Effector memory CD8-positive, alpha-beta T cell (primary cell): ENCODE measurements at places on chromosomes 12 and 14.

- peak overlapping the region; percentile 52 for H3K4me3 ChIP-seq
- peak overlapping the region; percentile 81 for H3K27ac ChIP-seq
- H3K36me3 ChIP-seq = peaks cover 18% of the 10 kb centered on the region
- H3K27me3 ChIP-seq = no peaks in the 10 kb centered on the region
- DNase-seq = peak; percentile 22
Observed at GRCh38 chr14:105290621-105291346, 10.0 kb downstream of the BRF1 start.

GRCh38 chr14:62674563-62675237 is 370.6 kb downstream of the KCNH5 start:
- no peak overlapping the region for H3K4me3 ChIP-seq
- H3K27ac ChIP-seq = no peak overlapping the region
- no peak for DNase-seq
- no peaks in the 10 kb centered on the region for H3K4me1 ChIP-seq

DNA sequence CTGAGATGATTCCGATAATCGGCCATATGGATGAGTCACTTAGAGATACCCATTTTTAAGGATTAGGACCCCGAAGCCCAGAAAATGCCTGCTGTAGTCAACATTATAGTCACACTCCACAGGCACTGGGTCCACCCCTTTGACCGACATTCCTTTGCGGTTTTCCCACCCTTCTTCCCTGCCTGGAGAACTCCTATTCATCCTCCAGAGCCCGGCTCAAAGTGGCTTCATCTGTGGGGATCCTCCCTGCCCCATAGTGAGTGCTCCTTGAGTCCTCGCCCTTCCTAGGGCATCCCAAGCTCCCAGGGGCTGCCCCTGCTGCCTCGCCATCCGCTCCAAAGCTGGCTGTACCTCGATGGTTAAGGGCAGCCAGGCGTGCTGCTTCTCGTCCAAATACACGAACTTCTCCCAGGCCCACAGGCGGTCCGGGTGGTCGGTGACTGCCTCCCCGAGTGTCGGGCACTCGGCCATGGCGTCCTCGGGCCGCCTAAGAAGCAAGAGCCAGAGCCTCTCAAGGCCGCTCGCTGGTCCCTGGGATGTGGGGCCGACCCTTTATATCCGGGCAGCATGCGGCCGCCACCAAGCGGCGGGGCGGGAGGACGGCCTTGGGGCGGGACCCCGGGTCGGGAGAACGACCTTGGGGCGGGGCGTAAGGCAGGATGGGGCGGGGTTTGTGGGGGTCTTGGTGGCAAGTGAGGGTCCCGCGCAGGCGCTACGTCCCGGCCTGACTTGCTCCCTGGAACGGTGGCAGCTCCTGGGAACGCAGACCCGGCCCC is at the start of gene TCL1A:
Gene TCL1A (minus strand): TSS at position 530 of the 776 bp plus-strand sequence. CDS start 59 bp downstream, at position 471.
- H3K36me3 ChIP-seq = peaks cover 3% of the 10 kb centered on the region
- no peak for DNase-seq
- no peak within 1 kb of the TSS for H3K27ac ChIP-seq
- H3K4me3 ChIP-seq = no peak within 1 kb of the TSS

DNA sequence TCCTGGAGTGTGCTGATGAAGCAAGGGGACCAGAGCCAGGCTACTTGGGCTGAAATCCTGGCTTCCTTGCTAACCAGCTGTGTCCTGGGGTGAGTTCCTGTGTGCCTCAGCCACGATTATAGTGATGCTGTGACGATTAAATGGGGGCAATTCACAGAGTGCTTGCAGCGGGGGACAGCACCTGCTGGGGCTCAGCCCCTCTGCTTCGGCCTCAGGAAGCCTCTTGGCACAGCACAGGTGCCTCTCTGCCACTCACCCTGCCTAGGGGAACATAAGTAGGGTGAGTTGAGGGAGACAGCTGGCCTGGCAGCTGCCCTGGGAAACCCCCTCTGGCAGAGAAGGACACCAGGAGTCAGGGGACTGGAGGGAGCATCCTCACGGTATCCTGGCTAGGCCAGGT is 9.4 kb downstream of the KRT80 start:
- no peaks in the 10 kb centered on the region for H3K36me3 ChIP-seq
- H3K27me3 ChIP-seq = peaks cover 10% of the 10 kb centered on the region
- no peak overlapping the region for H3K27ac ChIP-seq
- no peaks in the 10 kb centered on the region for H3K4me1 ChIP-seq
- H3K4me3 ChIP-seq = no peak overlapping the region
- DNase-seq = no peak

GRCh38 chr12:19035536-19035935 is 94.0 kb upstream of the PLEKHA5 start:
- no peak for DNase-seq
- H3K27me3 ChIP-seq = peaks cover 20% of the 10 kb centered on the region
- no peaks in the 10 kb centered on the region for H3K36me3 ChIP-seq
- H3K27ac ChIP-seq = no peak overlapping the region
- H3K4me3 ChIP-seq = no peak overlapping the region

GRCh38 chr14:104794631-104794992 is 936 bp downstream of the AKT1 start:
- peak overlapping the region; percentile 87 for H3K4me3 ChIP-seq
- H3K27ac ChIP-seq = peak overlapping the region; percentile 88
- H3K4me1 ChIP-seq = peaks cover 38% of the 10 kb centered on the region

DNA sequence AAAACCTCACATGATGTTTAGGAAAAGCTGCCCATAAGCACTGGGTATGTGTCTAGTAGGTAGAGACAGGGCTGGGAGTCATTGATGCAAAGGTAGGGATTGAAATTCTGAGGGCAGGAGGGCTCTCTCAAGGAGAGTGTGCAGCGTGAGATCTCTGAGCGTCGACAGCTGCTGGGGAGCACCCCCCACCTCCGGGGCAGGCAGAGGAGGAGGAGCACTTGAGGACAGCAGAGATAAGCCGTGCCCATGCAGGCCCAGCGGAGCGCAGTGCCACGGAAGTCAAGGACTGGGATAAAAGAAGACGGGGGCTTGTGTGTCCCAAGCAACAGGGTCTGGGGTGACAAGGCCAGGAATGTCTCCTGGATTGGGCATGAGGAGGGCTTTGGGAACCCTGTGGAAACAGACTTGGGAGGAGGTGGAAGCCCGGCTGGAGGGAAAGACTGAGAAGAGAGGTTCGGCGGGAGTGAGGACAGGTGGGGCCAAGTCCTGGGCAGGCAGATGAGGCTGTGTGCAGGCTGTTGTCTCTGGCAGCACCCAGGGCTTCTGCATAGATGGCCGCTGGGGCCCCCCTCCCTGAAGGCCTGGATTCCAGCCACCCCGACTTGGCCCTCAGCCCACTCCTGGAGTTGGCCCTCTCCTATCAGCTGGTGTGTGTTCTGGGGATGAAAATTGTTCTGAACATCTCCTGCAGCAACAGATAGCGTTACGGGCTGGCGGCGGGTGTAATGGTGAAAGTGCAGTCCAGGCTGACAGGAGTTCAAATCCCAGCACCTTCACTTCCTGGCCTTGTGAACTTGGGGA is 1.9 kb downstream of the CACNA2D4 start:
- no peak for DNase-seq
- H3K4me1 ChIP-seq = peaks cover 11% of the 10 kb centered on the region
- H3K27me3 ChIP-seq = peaks cover 32% of the 10 kb centered on the region
- H3K27ac ChIP-seq = peak overlapping the region; percentile 68

GRCh38 chr12:43444940-43445564 is 107.0 kb downstream of the ADAMTS20 start:
- H3K4me1 ChIP-seq = no peaks in the 10 kb centered on the region
- H3K27me3 ChIP-seq = no peaks in the 10 kb centered on the region
- H3K4me3 ChIP-seq = no peak overlapping the region
- peak; percentile 23 for DNase-seq

DNA sequence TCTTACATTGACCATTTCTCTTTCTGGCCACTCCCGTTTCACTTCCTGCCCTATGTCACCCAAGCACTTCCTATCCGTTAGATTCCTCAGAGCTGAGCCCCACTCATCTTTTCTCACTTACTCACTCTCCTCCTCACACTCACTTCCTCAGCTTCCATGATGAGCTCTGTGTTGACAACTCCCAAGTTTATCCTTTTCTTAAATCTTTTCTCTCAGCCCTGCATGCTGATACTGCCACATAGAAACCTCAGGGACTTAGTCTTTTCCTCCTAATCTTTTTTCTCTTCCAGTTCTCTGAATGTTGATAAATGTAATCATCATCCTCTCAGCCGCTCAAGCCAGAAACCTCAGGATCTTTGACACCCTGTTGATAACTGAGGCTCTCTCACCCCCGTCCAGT is 99.6 kb downstream of the ANO6 start:
- peaks cover 6% of the 10 kb centered on the region for H3K4me1 ChIP-seq
- peaks cover 3% of the 10 kb centered on the region for H3K36me3 ChIP-seq
- no peak overlapping the region for H3K4me3 ChIP-seq
- no peaks in the 10 kb centered on the region for H3K27me3 ChIP-seq
- H3K27ac ChIP-seq = no peak overlapping the region
- no peak for DNase-seq

GRCh38 chr12:101077791-101078528 is 132.1 kb downstream of the SLC5A8 start:
- DNase-seq = no peak
- peaks cover 4% of the 10 kb centered on the region for H3K36me3 ChIP-seq
- H3K4me1 ChIP-seq = no peaks in the 10 kb centered on the region
- H3K4me3 ChIP-seq = no peak overlapping the region
- H3K27me3 ChIP-seq = no peaks in the 10 kb centered on the region
- no peak overlapping the region for H3K27ac ChIP-seq

DNA sequence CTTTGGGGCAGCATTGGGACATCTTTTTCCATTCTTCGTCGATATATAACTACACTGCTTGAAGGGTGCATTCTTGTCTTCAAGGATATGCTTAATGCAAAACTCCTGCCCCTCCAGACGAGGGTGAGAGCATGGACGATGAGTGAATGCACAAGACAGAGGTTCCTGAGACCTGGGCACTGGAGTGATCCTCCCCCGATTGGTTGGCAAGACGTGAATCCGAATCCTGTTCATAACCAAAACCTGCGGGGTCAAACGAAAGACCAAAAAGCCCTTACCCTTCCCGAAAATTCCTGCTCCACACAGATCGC is 684 bp downstream of the KANSL2 start:
- peaks cover 40% of the 10 kb centered on the region for H3K4me1 ChIP-seq
- H3K27ac ChIP-seq = peak overlapping the region; percentile 96
- no peaks in the 10 kb centered on the region for H3K27me3 ChIP-seq
- H3K36me3 ChIP-seq = peaks cover 72% of the 10 kb centered on the region

DNA sequence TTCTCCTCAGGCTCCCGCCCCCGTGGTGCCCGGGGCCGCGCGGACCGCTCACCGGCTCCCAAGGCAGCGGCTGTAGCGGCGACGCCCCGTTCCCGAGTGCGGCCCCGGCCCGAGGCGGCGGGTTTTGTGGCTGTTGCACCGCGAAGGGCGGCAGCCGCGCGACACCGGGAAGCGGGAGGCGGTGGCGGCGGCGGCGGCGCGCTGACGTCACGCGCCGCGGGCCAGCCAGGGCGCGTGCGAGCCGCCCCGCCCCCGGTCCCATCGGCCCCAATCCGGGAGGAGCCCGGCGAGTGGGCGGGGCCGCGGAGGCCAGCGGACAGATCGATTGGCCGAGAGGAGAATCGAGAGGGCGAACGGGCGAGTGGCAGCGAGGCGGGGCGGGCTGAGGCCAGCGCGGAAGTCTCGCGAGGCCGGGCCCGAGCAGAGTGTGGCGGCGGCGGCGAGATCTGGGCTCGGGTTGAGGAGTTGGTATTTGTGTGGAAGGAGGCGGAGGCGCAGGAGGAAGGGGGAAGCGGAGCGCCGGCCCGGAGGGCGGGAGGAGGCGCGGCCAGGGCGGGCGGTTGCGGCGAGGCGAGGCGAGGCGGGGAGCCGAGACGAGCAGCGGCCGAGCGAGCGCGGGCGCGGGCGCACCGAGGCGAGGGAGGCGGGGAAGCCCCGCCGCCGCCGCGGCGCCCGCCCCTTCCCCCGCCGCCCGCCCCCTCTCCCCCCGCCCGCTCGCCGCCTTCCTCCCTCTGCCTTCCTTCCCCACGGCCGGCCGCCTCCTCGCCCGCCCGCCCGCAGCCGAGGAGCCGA is at the start of gene YY1:
Gene YY1 (plus strand): TSS at position 726 of the 792 bp plus-strand sequence. CDS start 101 bp downstream, outside the sequence.
- no peaks in the 10 kb centered on the region for H3K27me3 ChIP-seq
- DNase-seq = peak; percentile 99
- peaks cover 53% of the 10 kb centered on the region for H3K4me1 ChIP-seq
- peaks cover 40% of the 10 kb centered on the region for H3K36me3 ChIP-seq

- H3K36me3 ChIP-seq = no peaks in the 10 kb centered on the region
- H3K4me3 ChIP-seq = no peak overlapping the region
- H3K4me1 ChIP-seq = peaks cover 4% of the 10 kb centered on the region
- no peak for DNase-seq
- H3K27me3 ChIP-seq = no peaks in the 10 kb centered on the region
Observed at GRCh38 chr12:44127966-44128710, 292.3 kb downstream of the TMEM117 start.

DNA sequence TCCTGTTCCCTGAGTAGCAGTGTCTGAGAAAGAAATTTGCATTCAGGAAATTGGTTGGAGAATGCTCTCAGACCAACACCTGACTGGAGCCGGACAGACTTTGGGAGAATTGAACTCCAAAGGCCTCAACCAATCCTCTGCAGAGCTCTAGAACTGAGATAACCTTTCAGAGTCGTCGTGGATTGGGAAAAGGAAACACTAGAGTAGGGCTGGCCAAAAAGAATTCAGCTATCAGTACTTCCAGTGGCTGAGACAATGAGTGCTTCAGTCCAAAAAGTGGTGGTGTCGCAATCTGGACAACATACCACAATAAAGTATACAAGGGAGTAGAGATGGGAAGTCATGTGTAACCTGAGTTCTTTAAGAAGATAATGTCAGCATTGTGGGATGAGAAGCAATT is 377.1 kb downstream of the SLC16A7 start:
- DNase-seq = no peak
- H3K36me3 ChIP-seq = no peaks in the 10 kb centered on the region
- H3K27ac ChIP-seq = no peak overlapping the region
- H3K27me3 ChIP-seq = no peaks in the 10 kb centered on the region
- H3K4me3 ChIP-seq = no peak overlapping the region
- no peaks in the 10 kb centered on the region for H3K4me1 ChIP-seq

- peaks cover 52% of the 10 kb centered on the region for H3K27me3 ChIP-seq
- H3K4me3 ChIP-seq = no peak overlapping the region
- no peaks in the 10 kb centered on the region for H3K36me3 ChIP-seq
- DNase-seq = no peak
- no peaks in the 10 kb centered on the region for H3K4me1 ChIP-seq
Observed at GRCh38 chr14:87874676-87875075, 118.3 kb downstream of the GALC start.

GRCh38 chr14:94474581-94475031 is 1.4 kb downstream of the SERPINA9 start:
- no peaks in the 10 kb centered on the region for H3K36me3 ChIP-seq
- H3K27ac ChIP-seq = no peak overlapping the region
- no peaks in the 10 kb centered on the region for H3K4me1 ChIP-seq

- no peak for DNase-seq
- no peak overlapping the region for H3K27ac ChIP-seq
- H3K27me3 ChIP-seq = no peaks in the 10 kb centered on the region
- H3K4me1 ChIP-seq = no peaks in the 10 kb centered on the region
- H3K36me3 ChIP-seq = peaks cover 4% of the 10 kb centered on the region
Observed at GRCh38 chr12:40145896-40146295, 40.0 kb upstream of the SLC2A13 start.

GRCh38 chr12:101925361-101925760 is 48.0 kb downstream of the DRAM1 start:
- no peak overlapping the region for H3K27ac ChIP-seq
- peaks cover 23% of the 10 kb centered on the region for H3K27me3 ChIP-seq
- no peaks in the 10 kb centered on the region for H3K4me1 ChIP-seq
